ENCODE measurements at places on chromosomes 6 and 20.

GRCh38 chr20:37386505-37387251 lies 40.7 kb downstream of the SRC start:
- no peak for DNase-seq

- no peak for DNase-seq
Measured at GRCh38 chr6:149176971-149177667, 140.4 kb upstream of the TAB2 start.

DNA sequence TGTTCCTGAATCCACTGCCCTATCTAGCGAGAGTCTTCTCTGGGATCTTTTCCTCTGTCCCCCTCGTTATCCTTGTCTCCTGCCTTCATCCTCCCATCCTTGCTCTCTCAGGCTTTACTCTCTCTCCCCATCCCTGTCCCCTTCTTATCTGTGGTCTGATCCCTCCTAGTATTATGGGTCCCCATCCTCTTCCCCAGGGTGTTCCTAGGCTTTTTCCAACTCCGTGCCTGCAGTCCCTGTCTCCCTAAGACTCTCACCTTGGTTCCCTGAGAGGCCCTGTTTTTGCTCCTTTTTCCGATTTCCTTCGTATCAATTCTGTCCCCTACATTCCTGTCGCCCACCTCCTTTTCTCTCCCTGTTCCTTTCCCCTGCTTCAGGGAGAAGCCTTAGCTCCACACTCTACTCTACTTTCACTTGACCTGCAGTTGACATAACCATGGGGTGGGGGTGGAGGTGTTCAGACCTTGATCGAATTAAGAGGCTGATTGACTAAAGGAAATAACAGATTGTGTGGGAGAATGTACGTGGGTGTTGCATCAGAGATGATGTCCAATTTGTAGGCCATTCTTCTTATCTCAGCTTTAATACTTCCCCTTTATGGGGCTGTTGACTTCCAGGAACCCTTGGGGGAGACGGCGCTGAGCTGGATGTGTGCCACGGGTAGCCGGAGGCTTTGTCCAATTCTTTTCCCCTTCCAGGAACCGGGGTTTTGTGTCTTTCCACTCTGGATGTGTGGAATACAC lies 905 bp downstream of the PPARD start:
- peak; percentile 18 for DNase-seq

DNA sequence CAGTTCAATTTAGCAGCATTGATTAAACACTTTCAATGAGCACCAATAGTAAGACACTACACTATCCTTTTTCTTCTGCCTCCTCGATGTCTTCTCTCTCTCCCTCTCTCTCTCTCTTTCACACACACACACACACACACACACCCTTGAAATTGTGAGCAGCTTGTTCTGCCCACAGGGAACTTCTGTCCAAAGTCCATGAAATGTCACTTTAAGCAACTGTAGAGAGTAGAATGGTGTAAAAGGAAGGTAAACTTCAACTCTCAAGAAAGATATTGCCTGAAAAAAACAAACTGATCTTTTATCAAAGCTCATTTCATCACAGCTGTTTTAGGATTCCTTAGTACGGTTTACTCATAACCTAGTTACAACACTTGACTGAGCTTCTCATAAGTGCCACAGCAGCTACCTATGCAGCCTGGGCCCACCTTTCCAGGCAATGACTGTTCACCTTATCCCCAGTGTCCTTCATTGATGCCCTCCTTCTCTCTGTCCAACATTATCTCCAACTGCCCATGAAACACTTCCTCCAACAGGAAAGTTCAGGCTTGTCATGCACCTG lies 107.0 kb downstream of the TNFRSF21 start:
- no peak for DNase-seq

DNA sequence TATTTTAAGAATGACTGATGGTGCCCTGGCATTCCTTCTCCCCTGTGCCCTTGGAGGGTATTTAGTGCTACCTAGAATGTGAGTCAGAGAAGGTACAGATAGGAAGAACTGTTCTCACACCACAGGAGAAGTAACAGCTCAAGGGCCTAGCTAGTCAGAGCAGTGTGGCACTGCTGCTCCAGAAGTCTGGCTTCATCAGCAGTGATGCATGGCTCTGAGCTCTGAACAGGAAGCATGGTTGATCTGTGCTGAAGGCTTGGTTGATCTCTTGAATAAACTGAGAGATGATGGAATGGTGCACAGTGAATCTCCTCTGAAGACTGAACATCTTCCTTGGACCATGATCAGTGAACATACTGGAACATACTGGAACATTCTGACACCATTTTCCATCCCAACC lies 425.3 kb upstream of the SLC35B3 start:
- no peak for DNase-seq

GRCh38 chr6:109308018-109308492 lies 74.2 kb downstream of the CD164 start:
- DNase-seq, result no peak

DNA sequence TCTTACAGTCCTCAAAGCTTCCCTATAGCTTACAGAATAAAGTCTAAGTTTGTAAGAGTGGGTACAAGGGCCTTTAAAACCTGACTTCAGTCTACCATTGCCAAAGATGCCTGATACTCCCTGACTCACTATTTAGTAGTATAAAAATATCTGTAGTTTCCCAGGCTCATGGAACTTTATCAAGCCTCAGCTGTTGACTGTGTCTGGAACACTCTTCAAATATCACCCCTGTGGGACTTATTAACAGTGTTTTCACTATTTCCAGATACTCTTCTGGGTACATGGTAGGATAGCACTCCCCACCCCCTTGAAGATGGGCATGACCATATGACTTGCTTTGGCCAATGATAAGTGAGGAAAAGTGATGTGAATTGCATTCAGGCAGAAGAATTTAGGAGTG lies 105.3 kb upstream of the TENT5A start:
- no peak for DNase-seq

DNA sequence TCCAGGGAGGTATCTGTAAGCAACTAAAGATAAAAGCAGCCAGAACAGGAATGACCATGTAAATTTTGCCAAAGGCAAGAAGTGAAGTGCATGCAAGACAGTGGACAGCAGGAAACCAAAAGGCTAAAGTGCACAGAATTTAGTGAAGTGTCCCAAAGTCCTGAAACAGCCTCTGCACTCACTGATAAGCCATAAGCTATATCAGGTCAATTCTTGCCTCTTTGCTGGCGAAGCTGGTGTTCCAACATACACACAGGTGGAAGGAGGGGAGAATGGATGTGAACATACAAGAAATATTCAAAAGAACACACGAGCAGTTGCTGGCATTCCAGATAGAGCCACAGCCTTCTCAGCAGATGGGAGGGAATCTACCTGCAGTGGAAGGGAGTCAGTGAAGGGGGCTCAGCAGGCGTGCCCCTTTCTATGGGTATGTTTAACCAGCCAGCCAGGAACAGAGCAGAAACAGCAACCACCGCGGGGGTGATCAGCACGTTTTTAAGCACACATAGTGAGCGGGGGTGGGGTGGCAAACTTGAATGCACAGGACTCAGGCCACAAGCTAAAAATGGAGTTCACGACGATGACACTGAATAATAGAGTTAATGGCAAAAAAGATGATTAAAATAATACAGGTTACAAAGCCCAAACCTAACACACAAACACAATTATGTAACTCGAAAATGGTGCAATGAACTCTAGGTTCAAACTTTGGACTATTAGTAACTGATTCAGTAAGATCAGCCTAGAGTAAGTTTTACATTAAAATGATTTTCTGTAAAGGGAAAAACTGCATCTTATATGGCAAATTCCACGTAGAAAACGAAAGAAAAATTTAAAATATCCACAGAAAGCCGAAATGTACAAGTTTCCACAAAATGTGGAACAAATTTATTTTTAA lies 1.2 kb downstream of the ECI2 start:
- DNase-seq, result peak; percentile 47

DNA sequence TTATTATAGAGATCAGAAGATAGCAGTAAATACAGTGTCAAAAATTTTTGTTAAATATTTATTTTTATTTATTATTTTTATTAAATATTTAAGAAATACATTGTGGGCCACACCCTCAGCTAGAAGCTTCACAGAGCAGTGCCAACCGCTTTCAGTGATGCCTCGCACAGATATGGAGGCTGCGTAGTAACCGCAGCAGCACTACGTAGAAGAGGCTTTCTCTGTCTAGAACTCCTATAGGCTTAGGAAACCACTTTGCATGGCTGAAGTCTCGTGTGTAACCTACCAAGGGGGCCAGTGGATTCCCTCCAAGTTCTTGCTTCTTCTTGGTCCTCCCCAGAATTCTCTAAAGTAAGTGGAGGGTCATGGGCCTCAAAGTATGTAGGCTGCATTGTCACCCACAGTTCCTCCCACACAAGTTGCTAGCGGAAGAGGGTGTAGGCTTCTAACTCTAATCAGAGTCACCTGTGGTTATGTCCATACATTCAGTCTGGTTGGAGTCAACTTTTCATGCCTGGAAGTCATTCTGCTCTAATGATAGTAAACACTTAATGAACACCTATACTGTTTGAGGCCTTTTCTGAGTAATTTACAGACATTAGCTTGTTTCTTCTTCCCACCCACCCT lies 285.6 kb downstream of the CDKAL1 start:
- DNase-seq, result no peak

DNA sequence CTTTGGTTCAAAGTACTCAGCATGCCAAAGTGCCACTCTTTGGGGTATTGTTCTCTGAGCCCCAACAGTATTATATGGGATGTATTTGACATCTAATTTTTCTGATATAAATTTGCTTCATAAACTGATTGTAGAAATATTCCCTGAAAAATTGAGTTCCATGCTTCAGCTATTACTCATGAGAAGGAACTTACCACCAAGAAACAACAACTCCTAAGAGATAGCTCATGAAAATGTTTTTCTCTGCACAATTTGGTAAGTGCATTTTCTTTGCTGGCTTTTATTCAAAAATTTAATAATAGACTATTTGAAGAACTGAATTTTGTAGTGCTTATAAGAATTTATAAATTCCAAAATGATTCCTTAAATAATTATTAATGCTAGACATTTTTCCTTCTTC lies 12.8 kb upstream of the TPD52L1 start:
- no peak for DNase-seq

GRCh38 chr6:158164579-158165170 lies 3.4 kb downstream of the SERAC1 start:
- DNase-seq, result no peak

DNA sequence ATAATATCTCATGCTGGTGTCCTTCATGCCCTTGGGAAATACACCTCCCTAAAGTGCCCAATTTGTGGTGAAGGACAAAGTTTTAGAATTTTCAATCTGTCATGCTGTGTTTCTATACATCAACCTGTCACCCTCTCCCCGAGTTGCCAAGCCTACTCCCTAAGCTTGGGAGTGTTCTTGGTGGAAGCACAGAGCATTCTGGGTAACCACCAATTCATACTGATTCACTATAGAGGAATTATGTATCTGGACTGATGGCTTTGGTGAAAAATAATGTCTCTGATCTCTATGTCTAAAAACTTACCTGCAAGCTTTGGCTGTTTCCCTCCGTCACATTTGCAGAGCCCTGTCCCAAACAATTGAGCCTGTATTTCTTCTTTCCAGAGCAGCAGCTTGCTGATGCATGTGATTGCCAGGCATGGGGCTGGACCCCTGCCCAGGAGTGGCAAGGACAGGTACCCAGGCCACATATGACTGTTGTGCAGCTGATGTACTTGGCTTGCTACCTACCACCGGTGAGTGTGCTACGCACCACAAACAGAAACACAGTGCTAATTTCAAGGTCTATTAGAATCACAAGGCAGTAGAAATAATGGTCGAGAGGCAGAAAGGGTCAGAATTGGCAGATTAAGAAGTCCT lies 202.8 kb upstream of the CITED2 start:
- no peak for DNase-seq

DNA sequence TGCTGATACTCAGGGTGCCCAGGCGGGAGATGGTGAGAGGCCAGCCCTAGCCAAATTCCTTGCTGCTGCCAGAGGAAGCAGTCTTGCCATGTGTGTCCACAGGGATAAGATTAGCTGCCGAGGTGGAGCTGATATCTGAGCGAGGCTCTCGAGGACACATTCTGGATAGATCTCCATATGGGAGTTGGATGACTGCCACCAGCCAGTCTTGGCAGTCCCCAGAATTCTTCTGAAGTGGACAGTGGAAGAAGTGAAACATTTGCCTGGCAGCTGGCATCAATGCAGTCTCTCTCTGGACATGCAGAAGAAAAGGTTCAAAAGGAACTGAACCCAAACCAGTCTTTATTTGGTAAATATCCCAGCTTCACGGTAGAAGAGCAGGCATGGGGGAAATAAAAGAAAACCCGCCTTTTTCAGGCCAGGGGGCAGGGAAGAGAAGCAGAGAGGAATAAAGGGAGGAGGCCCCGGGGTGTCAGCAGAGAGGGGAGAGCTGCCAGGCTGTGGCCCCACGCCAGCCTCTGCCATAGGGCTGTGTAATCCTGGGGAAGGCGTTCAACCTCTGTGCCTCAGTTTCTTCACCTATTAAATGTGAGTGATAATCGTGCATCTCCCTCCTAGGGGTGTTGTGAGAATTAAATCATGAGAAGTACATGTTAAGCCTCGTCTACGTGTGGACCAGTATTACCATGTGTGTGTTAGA lies 3.7 kb upstream of the FUCA2 start:
- no peak for DNase-seq

- DNase-seq, result no peak
Measured at GRCh38 chr20:58287638-58288037, 21.9 kb upstream of the RAB22A start.

DNA sequence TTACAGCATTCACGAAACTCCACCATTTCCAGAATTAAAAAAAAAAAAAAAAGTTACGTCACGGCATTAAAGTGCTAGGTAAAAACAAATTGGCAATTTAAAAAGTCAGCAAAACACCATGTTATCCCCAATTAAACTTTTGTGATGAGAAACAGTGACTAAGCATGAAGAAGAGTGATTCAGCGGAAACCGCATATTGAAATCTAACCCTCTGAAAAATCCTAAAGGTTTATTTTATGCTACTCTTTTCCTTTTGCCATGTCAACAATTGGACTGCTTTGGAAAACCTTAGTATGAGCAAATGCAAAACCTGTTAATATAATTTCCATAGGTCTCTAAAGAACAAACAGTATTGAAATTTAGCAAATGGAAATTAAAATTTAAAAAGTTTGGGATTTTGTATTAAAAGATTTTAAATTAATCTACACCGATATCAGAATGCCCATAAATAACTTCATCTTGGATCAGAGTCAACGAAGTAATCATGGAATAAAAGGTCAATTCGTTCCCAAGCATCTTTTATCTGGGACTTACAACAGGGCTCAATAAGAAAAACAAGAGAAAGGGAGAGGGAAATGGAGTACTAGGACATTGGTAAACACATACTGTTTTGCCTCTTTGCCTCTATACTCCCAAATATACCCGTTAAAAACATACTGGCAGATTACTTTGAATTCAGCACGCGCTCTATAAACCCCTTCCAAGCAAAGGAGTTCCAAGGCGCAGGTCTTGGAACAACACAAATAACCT lies 1.1 kb downstream of the FBXO30 start:
- DNase-seq, result peak; percentile 28

DNA sequence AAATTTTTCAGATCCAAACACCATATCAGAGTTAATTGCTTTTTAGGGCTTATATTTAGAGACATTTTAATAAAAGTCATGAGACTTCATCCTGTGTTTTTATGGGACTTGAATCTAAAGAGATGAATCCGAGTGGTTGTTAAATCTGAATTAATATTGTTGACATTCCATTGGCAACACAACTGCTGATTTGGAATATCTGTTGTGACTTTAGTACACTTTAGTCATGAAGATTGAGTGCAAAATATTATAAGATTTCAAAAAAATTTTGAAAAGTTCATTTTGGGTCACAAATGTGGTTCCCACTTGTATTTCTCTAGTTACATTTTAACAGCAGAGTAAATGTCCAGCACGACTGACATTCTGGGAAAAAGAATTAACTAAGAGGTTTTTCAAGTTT lies 442.7 kb upstream of the HSF2 start:
- DNase-seq, result no peak

All from midbrain (tissue), 1 donor.